ENCODE measurements at places on chromosomes 2 and 18.

GRCh38 chr2:212073360-212073759 is 465.2 kb downstream of the ERBB4 start:
- DNase-seq: no peak

GRCh38 chr2:240819126-240819857 is 727 bp downstream of the KIF1A start:
- DNase-seq: peak; percentile 34

DNA sequence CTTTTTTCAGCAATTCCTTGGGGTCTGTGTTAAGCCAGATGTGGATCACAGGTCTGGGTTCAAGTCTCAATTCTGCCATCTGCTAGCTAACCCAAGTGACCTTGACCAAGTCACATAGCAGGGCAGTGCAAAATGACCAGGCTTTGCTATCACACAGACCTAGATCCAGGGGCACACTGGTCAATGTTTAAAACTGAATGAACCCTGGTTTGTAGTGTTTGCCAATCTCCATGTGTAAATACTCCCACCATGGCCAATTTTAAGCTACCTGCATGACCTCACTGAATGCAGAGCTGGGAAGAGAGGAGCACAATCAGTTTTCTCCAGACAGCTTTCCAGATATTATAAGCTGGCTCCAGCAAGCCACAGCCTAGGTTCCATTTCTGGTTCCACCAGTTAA is 142.9 kb downstream of the CHST9 start:
- DNase-seq: no peak

- peak; percentile 97 for DNase-seq
Observed at GRCh38 chr2:45009303-45009927, at the start of gene SIX2. SIX2 (minus strand) TSS chr2:45009452; CDS start chr2:45009110, 342 bp downstream.

- no peak for DNase-seq
Observed at GRCh38 chr18:54608028-54608642, 17.1 kb downstream of the DYNAP start.

DNA sequence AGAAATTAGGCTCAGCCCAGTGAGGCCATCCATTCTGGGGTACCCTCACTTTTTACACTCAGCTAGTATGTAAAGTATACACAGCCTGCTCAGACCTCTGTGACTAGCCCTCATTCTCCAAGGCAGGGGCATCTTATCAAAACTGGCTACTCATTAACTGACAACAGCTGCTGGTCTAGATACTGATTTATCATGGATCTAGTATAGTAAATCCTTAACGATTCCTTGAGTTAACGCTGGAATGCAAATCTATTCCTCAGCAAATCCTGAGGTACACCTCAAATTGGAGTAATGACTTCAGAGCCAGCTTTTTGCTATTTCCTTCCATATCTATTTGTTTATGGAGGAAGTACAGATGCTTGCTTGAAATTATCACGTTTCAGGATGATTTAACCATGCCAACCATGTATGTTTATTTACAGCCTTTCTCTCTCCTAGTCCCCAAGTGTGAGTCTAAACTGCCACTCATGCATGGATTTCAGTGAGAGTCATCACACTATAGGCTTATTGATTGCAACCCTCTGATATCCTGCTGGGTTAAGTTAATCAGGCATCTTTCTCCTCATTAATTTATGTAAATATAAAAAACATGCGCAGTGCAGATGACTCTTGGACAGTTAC is 70.2 kb upstream of the DOK6 start:
- no peak for DNase-seq

DNA sequence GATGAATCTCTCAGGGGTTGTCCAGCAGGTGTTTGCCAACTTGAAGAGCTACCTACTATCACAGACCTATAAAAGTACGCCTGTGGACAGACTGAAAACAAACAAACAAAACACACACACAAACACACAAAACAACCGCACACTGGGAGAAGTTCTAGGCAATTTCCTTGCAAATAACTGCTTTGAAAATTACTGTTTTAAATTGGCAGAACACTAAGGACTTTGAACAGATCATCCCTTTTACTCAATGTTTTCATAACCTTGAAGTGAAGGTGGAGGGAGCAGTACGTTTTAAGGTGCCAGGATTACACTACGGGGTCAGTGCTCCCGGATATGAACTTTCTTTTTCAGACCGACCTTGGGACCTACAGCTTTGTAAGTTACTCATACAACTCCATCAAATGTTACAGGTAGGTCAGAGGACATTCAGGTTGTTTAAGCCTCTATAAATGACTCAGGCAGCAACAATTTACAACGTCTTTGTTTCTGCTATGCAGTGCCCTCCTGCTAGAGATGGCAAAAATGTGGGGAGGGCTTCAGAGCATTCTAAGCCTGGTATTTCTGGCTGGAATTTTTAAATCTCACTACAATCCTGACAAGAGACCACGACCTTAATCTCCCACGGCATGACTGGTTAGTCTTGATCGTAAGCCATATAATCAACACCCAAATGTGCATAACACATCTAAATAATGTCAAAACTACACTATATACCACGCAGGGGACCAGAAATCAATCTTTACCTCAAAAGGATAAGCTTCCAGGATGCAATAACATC is 1.4 kb upstream of the SLC20A1 start:
- DNase-seq: no peak

GRCh38 chr2:192060161-192060560 is 134.6 kb downstream of the TMEFF2 start:
- DNase-seq: no peak

GRCh38 chr2:207621501-207622039 is 3.6 kb downstream of the METTL21A start:
- DNase-seq: no peak

DNA sequence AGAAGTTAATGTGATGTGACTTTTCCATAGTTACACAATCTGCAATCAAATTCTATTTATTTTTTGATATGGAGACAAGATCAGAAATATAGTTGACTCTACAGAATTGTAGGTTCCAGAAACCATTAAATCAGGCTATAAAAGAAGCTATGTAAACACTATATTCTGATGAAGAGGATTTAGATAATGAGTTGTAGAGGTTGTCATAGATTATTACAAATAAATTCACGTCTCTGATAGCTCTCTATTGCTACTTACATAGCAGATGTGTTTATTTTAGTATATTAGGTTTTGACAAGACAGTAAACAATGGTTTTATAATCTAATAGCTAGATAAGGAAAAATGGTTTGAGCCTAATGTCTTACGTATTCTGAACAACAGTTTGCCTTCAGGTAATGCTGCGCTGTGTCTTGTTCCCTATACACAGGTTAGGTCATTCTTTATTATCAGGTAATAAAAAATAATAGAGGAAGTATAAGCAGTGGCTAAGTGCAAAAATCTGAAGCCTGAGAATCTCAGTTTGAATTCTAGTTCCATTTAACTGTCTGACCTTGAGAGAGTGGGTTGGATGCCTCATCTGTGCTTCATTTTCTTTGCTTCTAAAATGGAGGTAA is 93.4 kb downstream of the PPP1R1C start:
- DNase-seq: no peak

- no peak for DNase-seq
Observed at GRCh38 chr2:75587954-75588587, 27.3 kb upstream of the EVA1A start.

DNA sequence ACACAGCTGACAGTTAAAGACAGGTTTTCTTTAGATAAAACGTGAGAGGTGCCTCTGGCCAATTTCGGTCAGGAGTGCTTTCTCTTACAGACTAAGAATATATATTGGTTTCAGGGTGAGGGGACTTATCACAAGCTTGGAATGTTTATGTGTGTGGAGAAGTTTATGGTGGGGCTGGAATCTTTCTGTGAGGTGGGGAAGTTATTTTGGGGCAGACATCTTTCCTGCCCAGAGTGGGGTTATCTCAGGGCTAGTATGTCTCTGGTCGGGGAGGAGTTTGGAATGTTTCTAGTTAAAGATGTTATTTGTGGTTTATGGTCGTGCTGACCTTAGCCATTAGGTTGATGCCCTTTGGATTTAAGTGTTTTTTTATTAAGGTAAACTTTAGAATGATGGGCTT is 115.2 kb downstream of the SLC5A7 start:
- DNase-seq: no peak

GRCh38 chr2:230322561-230323384 is 4.2 kb upstream of the SP140L start:
- no peak for DNase-seq

DNA sequence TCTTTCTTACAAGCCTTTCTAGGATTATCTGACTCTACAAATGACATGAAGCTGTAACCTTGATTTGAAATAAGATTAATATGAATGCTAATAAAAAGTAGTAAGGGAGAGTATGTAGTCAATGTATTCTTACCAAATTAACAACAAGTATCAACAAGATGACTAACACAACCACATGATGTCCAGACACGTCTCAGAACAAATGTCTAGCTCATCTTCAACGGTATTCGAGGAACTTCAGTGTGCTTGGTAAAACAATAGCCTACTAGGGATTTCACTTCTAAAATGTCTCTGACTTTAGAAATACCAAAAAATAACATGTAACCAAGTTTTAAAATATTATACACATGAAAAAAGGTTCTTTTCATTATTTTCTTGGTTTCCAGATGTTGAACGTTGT is 3.4 kb downstream of the HDLBP start:
- DNase-seq: no peak

DNA sequence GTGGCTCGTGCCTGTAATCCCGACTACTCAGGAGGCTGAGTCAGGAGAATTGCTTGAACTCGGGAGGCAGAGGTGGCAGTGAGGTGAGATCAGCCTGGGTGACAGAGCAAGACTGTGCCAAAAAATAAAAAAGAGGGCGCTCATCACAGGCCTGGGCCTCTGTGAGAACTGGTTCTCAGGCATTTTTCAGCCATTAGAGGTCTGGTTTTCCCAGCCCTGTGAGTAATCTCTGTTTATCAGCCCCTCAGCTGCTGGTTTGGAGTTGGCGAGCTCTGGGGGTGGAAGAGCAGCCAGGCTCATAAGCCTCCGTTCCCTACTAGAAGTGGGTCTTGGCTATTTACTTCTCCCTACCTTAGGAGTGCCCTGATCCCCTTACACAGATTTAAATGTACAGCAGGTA is 53.1 kb downstream of the CHRNA1 start:
- DNase-seq: no peak

DNA sequence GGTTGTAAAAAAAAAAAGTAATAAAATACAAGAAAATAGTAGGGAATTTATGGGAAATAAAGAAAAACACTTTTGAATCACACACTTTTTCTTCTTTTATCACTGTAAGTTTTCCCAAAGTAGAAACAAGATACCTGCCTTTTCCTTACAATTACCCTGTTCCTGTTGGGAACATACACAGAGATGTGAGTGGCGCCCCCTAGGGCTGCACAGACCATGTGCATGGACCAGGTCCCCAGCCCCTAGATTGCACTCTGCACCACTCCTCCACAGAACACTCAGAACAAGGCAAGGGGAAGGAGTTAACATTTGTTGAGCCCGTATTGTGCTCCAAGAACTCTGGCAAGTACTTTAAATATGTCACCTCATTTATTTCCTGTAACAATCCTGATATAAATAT is 118.7 kb upstream of the NRP2 start:
- DNase-seq: no peak

DNA sequence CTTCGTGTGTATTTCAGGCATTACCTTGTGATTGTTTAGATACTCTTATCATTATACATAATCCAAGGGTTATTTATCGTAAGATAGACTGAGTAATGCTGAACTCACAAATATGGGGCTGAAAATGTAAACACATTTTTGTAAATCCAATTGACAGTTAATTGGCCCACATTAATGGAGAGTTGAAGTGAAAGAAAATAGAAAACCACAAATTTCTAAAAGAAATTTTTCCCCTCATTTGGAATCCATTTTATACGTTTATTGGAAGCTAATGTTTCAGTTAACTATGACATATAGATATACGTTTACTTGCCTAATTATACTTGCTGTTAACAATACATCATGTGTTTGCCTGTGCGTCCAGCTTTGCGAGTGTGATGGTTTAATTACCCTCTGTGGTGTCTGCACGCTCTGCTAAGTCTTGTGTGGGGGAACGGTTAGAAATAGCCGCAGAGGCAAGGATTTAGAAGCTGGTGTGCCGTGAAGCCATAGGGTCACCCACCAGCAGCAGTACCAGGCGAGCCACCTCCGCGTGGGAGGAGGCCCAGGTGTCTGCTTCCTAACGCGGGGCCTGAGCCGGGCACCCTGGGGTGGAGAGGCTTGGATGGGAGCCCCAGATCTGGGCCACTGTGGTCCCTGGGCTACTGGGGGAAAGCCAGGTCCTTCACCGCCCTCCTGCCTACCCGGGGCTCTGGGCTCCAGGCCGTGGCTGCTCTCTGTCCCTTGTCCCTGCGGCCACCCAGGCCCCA is 38.0 kb downstream of the TSHZ1 start:
- DNase-seq: peak; percentile 28

DNA sequence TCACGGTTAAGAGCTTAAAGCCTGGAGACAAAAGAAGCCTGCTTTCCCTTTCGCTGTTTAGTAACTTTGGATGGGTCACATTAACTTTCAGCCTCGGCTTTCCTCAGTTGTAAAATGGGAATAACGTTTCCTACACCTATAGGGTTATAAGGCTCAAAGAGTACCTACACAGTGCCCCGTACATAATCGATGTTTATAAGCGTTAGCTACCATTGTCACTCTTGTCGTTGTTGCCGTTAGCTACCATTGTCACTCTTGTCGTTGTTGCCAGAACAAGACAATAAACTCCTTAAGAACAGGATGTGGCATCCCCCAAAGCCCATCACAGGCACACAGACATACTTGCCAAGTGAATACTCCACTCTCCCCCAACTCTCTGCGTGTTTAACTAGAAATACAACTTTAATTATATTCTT is 901 bp upstream of the MFSD6 start:
- DNase-seq: peak; percentile 43

- no peak for DNase-seq
Observed at GRCh38 chr2:137302957-137303356, 537.6 kb downstream of the THSD7B start.

DNA sequence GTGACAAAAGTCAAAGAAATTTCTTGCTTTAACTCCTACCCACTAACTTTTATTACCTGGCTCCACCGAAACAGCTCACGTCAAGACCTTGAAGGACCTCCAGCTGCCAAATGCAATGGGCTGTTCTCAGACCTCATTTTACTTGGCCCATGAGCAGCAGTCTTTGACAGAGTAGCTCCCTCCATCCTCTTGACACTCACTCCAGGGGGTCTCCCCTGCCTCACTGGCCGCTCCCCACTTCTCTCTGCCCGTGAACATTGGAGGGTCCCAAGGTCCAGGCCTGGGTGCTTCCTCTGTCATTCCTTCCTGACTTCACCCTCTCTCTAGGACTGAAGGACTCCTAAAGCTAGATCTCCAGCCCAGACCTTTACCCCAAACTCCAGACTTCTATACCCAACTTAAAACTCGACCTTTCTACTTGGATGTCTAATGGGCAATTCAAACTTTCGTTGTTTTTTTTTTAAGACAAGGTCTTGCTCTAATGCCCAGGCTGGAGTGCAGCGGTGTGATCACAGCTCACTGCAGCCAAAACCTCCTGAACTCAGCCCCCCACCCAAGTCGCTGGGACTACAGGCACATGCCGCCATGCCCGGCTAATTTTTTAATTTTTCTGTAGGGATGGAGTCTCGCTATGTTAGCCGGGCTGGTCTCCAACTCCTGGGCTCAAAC is 92.9 kb upstream of the ST3GAL5 start:
- no peak for DNase-seq

DNA sequence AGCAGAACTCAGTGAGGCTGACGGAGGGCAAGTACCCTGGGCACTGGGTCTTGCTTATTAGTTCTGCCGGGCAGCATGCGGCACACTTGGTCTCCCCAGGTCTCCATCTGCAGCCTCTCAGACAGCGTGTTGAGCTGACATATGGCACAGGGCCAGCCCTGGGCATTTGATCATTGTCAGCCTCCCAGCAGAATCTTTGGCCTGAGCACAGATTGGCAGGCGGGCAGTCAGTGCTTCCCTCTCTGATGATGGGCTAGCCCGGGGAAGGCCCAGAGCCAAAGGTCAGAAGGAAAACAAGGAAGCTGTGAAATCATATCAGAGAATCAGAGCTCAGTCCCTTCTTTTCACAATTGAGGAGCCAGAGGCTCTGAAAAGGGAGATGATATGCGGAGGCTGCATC is 150.1 kb upstream of the LRRTM1 start:
- DNase-seq: no peak
